ENCODE measurements at places on chromosomes 1 and 21. TPM values are rescaled to one million over a fixed set of nuclear protein-coding genes. Genes with fewer than 3 reads are reported as not detected.

Gene FAM72B
- 9.3 TPM for total RNA-seq

Gene CNTN2
- total RNA-seq: 24.9 TPM

Gene FOXO6
- total RNA-seq: 1.2 TPM

Gene ASB17
- total RNA-seq: not detected

Gene ADAMTS1
- 35.9 TPM for total RNA-seq

Gene TAS1R1
- total RNA-seq: not detected

Gene KCNA3
- total RNA-seq: 2.8 TPM

Gene TLCD4
- 0.89 TPM for total RNA-seq

Gene CD160
- total RNA-seq: not detected

Gene ORC1
- total RNA-seq: 36.9 TPM

Gene SLC1A7
- not detected for total RNA-seq

Gene CHAF1B
- 30.3 TPM for total RNA-seq

Gene MASP2
- 0.14 TPM for total RNA-seq

Gene TMIGD3
- total RNA-seq: not detected

Gene IGFN1
- not detected for total RNA-seq

Gene PRR9
- total RNA-seq: not detected

Gene ARHGAP30
- total RNA-seq: not detected

Gene PM20D1
- not detected for total RNA-seq

Gene LIPI
- not detected for total RNA-seq

Gene SPATA45
- 0.68 TPM for total RNA-seq

Gene RYR2
- 0.07 TPM for total RNA-seq

Gene ZC3H12A
- 3.6 TPM for total RNA-seq

Gene RHCE
- not detected for total RNA-seq

Gene RAB42
- 2.8 TPM for total RNA-seq

Gene VPS13D
- total RNA-seq: 24.5 TPM

Gene TNFRSF4
- 0.20 TPM for total RNA-seq

Gene IRF6
- total RNA-seq: not detected

Gene KIF17
- 1.6 TPM for total RNA-seq

Gene PGBD5
- 19.7 TPM for total RNA-seq

Gene UMODL1
- not detected for total RNA-seq

Gene CAPN8
- total RNA-seq: not detected

Gene KLHDC9
- total RNA-seq: 8.0 TPM
